ENCODE measurements at places on chromosomes 1 and 21.

GRCh38 chr1:60245324-60245723 lies 171.8 kb upstream of the C1orf87 start:
- no peak for DNase-seq

- no peak for DNase-seq
These were observed 315.8 kb upstream of the KAZN start for GRCh38 chr1:14282707-14283106.

DNA sequence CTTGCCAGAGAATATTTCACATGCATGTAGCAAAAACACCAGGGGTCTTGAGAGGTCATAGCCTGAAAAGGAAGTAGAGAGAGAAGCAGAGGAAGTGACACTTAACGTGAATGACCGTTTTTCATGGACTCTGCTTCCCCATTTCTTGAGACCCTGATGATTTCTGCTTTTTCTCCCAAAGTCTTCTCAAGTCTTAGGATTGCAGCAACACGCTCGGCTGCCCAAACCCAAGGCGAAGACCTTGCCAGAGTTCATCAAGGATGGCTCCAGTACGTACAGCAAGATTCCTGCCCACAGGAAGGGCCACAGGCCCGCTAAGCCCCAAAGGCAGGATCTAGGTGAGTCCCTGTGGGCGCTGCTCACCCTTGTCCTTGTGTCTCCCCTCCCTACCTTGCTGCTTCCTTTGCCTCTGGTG lies 12.8 kb downstream of the THEMIS2 start:
- DNase-seq = no peak

DNA sequence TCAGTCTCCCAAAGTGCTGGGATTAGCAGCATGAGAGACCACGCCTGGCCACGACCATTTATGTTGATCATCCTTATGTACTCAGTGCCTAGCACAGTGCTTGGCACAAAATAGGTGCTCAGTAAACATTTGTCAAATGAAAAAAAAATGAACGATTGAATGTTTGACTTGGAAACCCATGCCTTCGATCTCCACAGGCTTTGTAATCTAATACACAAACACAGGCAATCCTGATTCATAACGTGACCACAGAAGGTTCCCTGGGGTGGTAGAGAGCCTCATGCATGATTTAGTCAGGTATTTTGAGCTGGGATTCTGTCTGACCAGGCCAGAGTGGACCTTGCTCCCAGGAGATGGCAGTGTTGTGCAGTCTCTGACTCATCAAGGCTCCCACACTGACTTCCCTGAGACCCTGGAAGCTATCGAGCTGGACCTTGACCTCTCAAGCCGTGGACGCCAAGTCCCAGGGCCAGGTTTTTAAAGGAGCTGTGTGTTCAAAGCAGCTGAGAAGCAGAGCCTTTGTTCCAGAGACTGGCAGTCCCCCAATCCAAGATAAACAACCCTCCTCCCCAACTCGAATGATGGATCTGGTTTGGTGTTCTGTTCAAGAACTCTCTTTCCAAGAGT lies 81.1 kb downstream of the PGM1 start:
- DNase-seq = peak; percentile 85

All from posterior vena cava (tissue), 2 donors.